ENCODE measurements at places on chromosomes 13 and 19.

DNA sequence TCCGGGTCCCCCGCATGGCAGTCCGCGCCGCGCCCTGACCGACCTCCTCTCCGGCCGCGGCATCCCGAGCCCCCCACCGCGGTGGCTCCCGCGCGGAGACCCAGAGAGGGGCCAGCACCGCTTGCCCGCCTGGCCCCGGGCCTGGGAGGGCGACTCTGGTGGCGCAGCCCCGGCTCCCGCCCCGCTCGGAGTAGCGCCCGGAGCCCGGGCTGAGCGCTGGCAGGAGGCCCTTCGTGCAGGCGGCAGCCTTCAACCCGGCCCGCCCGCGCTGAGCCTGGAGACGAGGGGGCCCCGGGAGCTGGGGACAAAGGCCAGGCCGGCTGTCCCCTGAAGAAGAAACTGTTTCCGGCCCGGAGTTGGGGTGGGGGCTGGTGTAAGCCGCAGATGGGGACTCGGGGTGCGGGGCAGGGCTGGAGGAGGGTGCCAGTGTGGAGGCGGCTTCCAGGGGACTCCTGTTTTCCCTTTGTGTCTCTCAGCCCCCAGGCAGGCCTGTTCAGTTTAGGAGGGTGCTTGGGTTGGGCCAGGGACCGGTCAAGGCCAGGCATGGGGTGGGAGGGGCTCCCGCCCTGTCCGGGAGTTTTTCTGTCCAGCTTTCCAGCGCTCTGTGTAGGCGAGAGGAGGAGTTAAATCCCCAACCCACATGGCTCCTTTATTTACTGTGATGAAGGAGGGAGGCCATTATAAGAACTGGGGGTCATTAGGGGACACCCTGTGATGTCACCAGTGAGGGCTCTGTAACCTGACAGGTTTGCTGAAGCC is 935 bp downstream of the LRP3 start:
- no peak for DNase-seq

DNA sequence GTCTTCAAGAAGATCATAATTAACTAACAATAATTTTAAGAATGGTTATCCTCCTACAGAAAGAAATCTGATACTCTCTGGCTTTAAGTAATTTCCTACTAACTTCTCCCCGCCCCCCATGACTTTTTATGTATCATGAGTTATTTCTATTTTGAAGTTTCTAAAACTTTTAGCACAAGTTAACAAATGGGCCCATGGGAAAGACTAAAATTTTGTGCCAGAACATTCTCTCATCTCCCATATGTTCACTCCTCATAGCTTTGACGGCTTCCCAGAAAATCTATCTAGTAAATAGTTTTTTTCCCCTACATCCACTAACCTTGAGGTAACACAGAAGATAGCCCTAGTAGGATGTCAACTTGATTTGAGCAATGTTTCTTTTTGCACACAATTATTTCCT is 148.3 kb downstream of the POSTN start:
- DNase-seq: no peak

DNA sequence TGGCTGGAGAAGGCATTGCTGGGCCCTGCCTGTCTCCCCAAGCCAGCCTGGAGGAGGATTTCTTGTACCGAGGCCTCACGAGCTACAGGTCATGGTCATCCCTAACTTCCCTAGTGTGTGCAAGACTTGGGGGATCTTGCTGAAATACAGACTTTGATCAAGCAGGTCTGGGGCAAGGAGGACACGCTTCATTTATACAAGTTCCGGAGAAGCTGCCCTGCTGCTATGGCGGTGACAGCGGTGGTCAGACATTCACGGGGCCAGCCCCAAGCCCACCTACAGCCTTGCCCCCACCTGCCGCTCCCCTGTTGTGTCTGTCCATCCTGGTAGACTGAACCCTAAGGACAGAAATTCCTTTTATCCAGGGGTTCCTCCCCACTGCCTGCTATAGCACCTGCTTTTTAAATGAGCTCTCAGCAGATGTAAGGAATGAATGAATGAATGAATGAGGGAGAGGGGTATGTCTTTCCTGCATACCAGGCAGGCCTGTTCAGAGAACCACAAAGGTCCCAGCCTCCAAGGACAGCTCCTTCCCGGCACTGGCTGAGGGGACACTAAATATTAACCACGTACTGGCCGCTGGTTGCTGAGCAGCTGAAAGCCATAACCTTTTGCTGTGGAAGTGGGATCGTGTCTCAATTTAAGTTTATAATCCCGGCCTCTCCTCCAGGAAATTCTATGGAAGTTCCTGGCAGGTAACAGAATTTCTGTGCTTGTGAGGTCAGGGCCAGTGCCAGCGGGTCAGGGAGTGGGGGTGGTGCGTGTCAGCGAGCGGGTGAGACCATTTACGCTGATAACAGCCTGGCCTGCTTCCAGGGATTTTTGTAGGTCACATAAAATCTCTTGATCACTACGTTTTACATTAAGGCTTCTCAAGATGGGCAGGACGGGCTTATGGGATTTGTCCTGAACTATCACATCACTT is 27.1 kb downstream of the TSSK6 start:
- no peak for DNase-seq

DNA sequence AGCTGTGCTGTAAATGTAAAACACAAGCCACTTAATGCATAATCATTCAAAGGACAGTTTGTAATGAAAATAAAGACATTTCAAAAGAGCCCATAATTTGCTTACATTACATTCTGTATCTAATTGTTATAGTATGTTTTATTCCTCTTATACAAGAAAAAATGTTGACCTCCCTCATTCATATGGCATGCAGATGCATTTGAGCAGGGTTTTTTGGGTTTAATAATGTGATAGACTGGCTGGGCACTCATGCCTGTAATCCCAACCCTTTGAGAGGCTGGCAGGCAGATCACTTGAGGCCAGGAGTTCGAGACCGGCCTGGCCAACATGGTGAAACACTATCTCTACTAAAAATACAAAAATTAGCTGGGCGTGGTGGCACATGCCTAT is 11.6 kb upstream of the ARL11 start:
- no peak for DNase-seq

- DNase-seq: no peak
These were observed 35.7 kb downstream of the KCNC3 start for GRCh38 chr19:50293263-50294004.

- DNase-seq: no peak
These were observed 1.6 kb downstream of the CCDC97 start for GRCh38 chr19:41311613-41312012.

DNA sequence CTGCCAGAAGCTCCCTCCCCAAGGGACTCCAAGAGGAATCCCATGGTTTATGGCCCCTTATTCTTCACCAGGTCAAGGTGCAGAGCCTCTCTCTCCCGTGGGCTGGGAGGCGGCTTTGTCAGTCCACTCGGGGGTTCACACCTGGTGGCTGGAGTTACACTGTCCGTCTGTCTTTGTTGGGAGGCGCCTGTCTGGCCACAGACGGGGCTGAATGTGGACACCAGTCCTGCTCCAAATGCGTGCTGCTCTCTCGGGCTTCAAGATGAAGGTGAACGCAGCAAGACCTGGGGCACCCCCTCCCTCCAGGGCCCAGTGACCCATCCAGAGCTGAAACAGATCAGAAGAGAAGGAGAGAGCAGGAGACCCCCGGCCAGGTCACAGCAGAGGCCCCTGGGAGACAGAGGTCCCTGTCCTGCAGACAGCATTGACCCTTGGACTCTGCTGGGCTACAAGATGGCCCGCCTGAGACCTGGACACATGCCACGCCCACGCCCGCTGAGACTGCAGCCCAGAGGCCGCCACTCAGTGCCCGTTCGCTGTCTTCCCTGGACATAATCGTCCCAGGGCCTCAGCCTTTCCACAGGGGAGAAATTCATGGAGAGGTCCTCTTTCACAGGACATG is 29.9 kb upstream of the TUBGCP3 start:
- no peak for DNase-seq

DNA sequence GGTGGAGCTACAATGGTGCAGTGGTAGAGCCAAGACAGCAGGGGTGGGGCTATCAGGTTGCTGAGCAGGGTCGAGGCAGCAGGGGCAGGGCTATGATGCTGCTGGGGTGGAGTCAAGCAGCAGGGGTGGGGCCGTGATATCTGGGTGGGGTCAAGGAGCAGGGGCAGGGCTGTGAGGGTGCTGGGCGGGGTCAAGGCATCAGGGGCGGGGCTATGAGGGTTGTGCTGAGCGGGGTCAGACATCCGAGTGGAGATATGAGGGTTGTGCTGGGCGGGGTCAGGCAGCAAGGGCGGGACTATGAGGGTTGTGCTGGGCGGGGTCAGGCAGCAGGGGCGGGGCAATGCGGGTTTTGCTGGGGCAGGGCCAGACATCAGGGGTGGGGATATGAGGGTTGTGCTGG is 14.7 kb downstream of the HCN2 start:
- DNase-seq: no peak
